NCI-H1048 (cell line): ENCODE measurements at places on chromosomes 4 and X.

GRCh38 chrX:32281853-32282252 is 929.5 kb downstream of the DMD start:
- no peak for DNase-seq

DNA sequence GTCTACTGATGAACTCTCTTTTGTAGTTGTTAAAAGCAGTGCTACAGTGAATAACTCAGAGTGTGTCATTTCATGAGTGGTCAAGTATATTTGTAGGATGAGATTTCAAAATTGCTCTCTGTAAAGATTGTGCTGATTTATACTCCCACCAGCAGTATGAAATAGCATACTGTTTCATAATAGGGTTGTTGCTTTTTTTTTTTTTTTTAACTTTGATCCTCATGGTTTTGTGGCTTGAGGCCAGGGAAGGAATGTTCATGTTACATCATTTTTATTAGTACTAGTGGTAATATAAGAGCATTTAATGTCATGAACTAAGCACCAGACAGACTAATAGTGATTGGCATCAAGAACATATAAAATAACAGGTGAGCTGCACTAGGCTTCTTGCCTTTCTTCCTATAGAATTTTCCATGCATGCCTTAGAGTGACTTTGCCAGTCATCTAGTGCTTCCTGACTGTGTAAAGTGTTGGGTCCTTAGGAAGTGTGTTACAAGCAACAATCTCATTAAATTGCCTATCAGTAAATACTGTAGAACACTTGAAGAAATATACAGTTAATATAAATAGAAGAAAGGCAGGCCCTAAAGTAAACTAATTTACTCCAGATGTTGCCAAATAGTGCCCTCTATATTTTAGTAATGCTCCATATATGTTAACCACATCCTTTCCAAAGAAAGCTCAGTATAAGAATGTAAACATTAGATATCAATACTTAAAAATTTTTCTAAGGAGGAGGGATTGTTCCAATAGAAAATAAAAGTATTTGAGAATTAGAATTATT is 38.6 kb upstream of the MSMO1 start:
- no peak for DNase-seq

DNA sequence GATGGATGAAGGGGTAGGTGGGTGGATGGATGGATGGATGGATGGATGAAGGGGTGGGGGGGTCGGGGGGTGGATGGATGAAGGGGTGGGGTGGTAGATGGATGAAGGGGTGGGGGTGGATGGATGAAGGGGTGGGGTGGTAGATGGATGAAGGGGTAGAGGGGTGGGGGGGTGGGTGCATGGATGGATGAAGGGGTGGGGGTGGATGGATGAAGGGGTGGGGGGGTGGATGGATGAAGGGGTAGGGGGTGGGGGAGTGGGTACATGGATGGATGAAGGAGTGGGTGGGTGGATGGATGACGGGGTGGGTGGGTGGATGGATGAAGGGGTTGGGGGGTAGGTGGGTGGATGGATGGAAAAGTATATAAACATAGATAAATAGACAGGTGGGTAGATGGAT is 74.2 kb downstream of the PRKX start:
- no peak for DNase-seq

DNA sequence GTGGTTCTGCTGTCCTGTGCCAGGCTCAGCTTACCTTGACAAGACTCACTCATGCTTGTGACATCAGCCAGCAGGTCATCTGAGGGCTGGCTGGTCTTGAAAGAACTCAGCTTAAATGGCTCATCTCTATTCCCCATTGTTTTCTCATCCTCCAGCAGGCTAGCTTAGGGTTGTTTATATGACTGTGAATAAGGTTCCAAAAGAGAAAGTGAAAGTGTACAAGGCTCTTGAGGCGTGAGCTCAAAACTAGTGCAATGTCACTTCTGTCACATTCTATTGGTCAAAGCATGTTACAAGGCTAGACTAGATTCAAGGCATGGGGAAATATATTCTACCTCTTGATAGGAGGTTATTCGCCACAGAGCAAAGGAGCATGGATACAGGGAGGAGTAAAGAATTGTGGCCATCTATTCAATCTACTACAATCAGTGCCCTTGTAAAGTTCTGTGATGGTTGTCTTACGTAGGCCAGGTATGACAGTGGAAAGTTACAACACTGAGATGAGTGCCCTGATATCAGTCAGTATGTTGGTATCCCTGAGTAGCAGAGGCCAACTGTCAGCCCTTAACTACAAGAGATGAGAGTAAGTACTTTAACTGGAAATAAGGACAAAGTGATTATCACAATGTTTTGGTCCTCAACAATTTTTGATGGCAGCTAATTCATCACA is 19.8 kb upstream of the TMLHE start:
- no peak for DNase-seq

DNA sequence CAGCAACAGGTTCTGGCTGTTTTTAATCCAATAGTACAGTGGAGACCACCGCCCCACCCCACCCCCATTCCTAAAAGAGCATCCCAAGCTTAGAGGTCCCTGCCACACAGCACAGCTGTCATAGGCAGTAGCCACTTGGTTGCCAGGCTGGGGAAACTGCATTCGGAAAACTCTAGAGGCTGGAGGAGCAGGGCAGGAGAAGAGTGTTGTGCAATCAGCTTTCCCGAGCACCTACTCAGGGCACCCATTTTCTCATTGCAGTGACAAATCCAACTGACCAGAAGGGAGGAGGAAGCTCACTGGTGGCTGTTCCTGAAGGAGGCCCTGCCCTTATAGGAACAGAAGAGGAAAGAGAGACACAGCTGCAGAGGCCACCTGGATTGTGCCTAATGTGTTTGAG is 1.1 kb downstream of the CXCL1 start:
- DNase-seq, result no peak

- no peak for DNase-seq
Observed at GRCh38 chrX:24561121-24561520, 86.0 kb downstream of the PCYT1B start.
